Left lung (tissue), 14 donors: ENCODE measurements at places on chromosomes 7 and 10. TPM values are rescaled to one million over a fixed set of nuclear protein-coding genes. Genes with fewer than 3 reads are reported as not detected.

Gene ATRNL1
- total RNA-seq: 0.26 TPM

Gene LAMB1
- 187 TPM for total RNA-seq

- no peaks in the 10 kb centered on the region for H3K4me1 ChIP-seq
- no peaks in the 10 kb centered on the region for H3K36me3 ChIP-seq
- H3K4me3 ChIP-seq: no peak overlapping the region
- DNase-seq: no peak
- H3K27ac ChIP-seq: no peak overlapping the region
Measured at GRCh38 chr7:40965774-40966173, 737.1 kb downstream of the INHBA start.

DNA sequence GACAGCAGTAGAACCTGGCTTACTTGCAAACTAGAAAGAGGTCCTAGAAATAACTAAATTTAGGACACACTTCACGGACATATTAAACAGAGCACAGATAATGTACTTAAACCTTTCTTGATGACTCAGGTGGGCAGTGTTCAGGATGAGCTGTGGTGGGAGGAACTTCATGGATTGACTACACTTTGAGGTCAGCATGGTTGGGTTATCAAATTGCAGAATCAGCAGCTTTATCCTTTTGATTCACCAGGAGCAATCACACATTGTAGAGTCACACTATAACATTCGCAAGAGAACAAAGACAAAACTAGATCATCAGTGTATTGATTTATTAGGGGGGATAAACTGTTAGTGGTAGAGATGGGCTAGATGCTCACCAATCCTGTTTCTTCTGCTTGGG lies 38.6 kb upstream of the AGK start:
- H3K27ac ChIP-seq: no peak overlapping the region
- DNase-seq: no peak
- H3K4me3 ChIP-seq: no peak overlapping the region

Gene ELN
- 202 TPM for total RNA-seq

Gene FOXI2
- total RNA-seq: not detected

- H3K27ac ChIP-seq: no peak overlapping the region
- DNase-seq: peak; percentile 18
- peaks cover 8% of the 10 kb centered on the region for H3K27me3 ChIP-seq
- no peaks in the 10 kb centered on the region for H3K4me1 ChIP-seq
Measured at GRCh38 chr7:157675427-157675927, 338.7 kb downstream of the DNAJB6 start.

Gene CYP3A7
- total RNA-seq: 0.37 TPM

GRCh38 chr7:121202834-121203233 lies 126.0 kb upstream of the WNT16 start:
- no peaks in the 10 kb centered on the region for H3K27me3 ChIP-seq
- no peaks in the 10 kb centered on the region for H3K4me1 ChIP-seq
- DNase-seq: no peak
- no peak overlapping the region for H3K27ac ChIP-seq

GRCh38 chr10:116899626-116900025 lies 50.3 kb downstream of the ENO4 start:
- no peak for DNase-seq
- H3K36me3 ChIP-seq: no peaks in the 10 kb centered on the region
- H3K27ac ChIP-seq: no peak overlapping the region
- H3K4me1 ChIP-seq: no peaks in the 10 kb centered on the region
- H3K27me3 ChIP-seq: no peaks in the 10 kb centered on the region

Gene SPAM1
- total RNA-seq: not detected

DNA sequence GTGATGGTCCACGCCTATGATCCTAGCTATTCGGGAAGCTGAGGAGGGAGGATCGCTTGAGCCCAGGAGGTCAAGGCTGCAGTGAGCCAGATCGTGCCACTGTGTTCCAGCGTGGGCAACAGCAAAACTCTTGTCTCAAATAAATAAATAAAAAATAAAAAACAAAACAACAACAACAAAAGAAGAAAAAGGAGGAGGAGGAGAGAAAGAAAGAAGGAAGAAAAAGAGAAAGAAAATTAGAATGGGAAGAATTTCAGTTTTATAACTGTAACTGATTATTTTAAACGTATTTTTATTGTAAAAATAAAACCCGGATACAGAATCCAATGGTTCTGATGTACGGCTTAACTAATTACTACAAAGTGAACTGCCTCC lies 37.2 kb upstream of the PSAP start:
- no peaks in the 10 kb centered on the region for H3K36me3 ChIP-seq
- H3K27ac ChIP-seq: peak overlapping the region; percentile 94
- peak overlapping the region; percentile 45 for H3K4me3 ChIP-seq
- no peaks in the 10 kb centered on the region for H3K27me3 ChIP-seq

GRCh38 chr7:136198168-136198567 lies 221.0 kb upstream of the MTPN start:
- no peaks in the 10 kb centered on the region for H3K27me3 ChIP-seq
- no peak overlapping the region for H3K4me3 ChIP-seq
- no peak overlapping the region for H3K27ac ChIP-seq
- H3K36me3 ChIP-seq: no peaks in the 10 kb centered on the region
- no peak for DNase-seq

Gene CYP2C9
- not detected for total RNA-seq

- no peaks in the 10 kb centered on the region for H3K27me3 ChIP-seq
- peaks cover 85% of the 10 kb centered on the region for H3K4me1 ChIP-seq
- peak overlapping the region; percentile 18 for H3K27ac ChIP-seq
Measured at GRCh38 chr10:3761021-3761686, 23.9 kb downstream of the KLF6 start.

DNA sequence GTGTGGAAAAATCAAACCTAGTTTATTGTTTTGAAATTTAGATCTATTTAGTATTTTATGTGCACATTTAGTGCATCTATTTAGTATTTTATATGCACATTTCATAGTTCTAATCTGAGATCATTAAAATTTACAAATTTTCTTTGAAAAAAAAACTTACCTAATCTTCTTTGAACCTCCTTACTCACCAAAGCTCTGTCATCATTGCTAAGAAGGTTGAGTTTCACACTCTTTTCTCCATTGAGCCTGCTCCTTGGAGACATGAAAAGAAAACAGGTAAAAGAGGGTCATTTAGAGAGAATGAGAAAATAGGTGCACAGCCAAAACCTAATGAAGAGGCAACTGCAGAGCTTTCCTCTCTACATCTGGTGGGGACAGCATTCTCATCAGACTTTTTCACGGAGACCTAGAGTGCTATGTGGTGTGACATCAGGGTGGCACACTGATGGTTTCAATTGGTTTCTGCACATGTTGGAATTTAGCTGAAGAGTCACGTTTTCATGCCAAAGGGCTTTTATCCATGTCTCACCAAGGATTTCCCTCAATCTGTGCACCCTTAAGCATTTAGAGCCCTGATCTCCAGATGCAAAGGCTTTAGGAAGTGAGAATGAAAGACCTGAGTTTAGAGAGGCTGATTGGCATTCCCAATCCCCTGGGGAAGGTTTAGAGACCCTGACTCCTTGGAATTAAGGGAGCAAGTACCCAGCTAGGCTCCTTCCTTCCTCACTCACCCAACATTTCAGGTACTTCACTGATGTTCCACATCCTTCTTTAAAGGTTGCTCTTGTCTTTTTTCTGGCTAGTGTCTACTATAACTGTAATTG lies 89.2 kb upstream of the CAPZA2 start:
- H3K4me3 ChIP-seq: no peak overlapping the region
- peaks cover 2% of the 10 kb centered on the region for H3K4me1 ChIP-seq
- no peaks in the 10 kb centered on the region for H3K36me3 ChIP-seq

GRCh38 chr10:70481831-70482530 lies 3.4 kb downstream of the PALD1 start:
- H3K4me3 ChIP-seq: no peak overlapping the region
- H3K27ac ChIP-seq: no peak overlapping the region
- DNase-seq: peak; percentile 47
- no peaks in the 10 kb centered on the region for H3K4me1 ChIP-seq

- no peaks in the 10 kb centered on the region for H3K27me3 ChIP-seq
- no peak overlapping the region for H3K27ac ChIP-seq
- H3K36me3 ChIP-seq: no peaks in the 10 kb centered on the region
Measured at GRCh38 chr10:6953271-6953801, 373.3 kb upstream of the PRKCQ start.

DNA sequence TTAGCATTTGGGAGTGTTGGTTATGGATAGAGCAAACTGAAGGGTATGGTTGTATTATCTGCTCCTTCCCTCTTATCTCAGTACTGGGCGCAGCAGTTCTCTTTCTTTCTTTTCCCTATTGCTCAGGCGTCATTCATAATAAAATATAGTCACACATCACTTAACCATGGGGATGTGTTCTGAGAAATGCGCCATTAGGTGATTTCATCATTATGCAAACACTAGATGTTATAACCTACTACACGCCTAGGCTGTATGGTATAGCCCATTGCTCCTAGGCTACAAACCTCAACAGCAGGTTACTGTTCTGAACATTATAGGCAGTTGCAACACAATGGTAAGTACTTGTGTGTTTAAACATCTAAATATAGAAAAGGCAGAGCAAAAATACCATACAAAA lies 401.7 kb downstream of the EXOC4 start:
- no peak for DNase-seq
- peaks cover 9% of the 10 kb centered on the region for H3K4me1 ChIP-seq
- H3K36me3 ChIP-seq: no peaks in the 10 kb centered on the region
- no peaks in the 10 kb centered on the region for H3K27me3 ChIP-seq
